ENCODE measurements at places on chromosomes 2 and 18.

DNA sequence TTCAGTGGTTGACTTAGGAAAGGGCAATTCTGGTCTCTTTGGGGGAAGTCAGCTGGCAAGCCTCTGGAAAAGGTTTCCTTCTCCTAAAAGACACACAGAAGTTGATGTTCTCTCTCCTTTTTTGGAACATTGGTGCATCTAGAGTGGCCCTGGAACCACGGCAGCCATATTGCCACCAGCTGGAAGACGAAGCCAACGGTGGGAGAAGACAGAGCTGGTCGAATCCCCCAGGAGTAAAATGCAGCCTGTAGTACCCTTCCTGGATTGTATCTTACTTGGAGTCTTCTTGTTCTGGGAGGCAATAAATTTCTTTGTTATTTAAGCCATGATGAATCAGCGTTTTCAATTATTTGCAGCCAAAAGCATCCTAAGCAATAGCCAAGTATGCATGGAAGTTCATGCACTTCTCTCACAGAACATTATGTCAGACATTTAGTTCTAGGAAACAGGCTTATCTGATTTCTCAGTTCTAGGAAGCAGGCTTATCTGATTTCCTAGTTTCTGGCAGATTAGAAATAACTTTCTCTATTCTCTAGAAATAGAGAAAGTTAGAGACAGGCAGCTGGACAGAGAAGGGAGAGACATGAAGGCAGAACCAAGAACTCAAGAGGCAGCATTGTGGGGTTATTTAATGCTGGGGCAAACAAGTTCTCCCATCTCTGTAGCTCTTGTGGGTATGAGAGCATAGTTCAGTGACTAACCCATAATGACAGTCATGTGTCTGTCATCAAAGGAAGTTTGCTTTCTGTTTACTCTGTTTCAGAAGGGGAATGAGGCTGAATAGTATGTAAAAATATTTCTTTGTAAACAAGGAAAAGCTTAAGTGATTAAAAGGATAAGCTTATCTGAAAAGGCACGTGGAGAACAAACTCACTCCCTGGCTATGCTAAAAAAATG, 40.5 kb upstream of the NABP1 start:
- no peak for DNase-seq

GRCh38 chr2:74777161-74777900, 56.6 kb upstream of the HK2 start:
- DNase-seq, result no peak

GRCh38 chr18:61459896-61460648, 126.8 kb downstream of the CDH20 start:
- no peak for DNase-seq

DNA sequence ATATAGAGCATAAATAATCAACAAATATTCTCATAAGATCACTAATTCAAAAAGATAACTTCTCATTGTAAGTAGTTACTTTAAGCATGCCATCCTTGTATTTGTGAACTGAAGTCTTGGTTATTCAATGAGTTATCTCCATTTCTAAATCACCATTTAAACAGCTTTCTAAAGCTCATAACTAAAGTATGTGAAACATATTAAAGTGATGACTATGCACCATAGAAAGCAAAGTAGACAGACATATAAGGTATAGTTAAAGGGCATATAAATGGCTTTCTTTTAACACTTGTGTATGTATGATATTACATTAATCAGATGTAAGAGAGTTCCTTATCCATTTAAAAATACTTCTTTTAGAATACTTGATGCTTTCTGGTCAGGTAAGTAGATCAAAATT, 83.5 kb downstream of the IKZF2 start:
- no peak for DNase-seq

- no peak for DNase-seq
These were observed 74.2 kb downstream of the DOCK10 start for GRCh38 chr2:224968051-224968450.

DNA sequence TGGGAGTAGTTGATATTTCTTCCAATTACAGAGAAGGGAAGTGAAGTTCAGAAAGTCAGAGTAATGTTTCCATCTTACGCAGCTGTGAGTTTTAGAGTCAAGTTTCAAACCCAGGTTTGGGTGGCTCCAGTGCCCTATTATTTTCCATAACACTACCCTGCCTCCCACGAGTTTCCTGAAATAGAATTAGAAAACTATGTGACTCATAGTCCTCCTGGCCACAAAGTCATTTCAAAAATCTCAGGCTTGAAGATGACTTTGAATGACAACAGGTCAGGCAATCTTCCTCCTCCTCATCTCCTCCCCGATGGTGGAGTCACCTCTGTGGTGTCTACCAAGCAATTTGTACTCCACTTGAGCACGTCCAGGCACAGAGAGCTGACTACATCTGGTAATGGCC, 212.3 kb upstream of the TRIB2 start:
- DNase-seq, result no peak

All from activated naive CD4-positive, alpha-beta T cell (primary cell).